ENCODE measurements at places on chromosomes 16 and 17.

DNA sequence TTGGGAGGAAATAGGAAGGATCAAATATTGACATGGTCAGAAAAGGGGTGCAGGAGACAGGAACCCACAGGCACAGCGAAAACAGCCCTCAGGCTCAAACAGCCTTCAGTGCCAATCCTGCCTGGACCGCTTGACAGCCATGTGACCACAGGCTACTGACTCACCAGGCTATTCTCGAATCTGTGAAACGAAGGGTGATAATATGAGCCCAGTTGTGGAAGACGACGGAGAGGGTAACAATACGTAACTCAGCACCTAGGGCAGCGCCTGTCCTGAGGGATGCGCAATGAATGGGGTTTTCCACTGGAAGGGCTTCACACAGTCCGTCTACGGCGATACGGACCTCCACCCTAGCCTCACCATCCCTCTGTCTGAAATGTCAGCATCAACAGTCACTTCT is 117.3 kb upstream of the RCVRN start:
- no peak for DNase-seq

DNA sequence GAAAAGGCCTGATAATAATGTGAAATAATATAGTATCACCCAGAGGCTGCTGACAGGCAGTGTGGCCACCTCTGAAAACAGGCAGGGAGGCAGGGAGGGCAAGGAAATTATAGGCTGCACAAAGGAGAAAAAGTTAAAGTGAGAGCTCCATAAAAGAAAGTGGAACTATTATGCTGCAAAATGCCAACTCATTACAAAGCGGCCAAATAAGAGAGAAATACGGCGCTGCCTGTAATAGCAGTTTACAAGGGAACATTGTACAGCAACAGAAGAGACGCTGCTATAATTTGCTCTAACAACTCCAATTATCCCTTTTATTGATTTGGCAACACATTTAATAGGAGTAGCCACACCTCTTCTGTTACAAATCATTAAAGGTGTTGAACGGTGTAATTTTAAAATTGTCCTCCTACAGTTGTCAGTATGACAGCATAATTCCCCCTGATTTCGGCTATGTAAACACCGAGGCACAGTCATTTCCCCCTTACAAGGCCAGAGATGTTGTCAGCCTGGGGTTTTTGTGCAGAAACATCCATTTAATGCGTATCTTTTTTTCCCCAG is 120.3 kb downstream of the MRM1 start:
- no peak for DNase-seq

DNA sequence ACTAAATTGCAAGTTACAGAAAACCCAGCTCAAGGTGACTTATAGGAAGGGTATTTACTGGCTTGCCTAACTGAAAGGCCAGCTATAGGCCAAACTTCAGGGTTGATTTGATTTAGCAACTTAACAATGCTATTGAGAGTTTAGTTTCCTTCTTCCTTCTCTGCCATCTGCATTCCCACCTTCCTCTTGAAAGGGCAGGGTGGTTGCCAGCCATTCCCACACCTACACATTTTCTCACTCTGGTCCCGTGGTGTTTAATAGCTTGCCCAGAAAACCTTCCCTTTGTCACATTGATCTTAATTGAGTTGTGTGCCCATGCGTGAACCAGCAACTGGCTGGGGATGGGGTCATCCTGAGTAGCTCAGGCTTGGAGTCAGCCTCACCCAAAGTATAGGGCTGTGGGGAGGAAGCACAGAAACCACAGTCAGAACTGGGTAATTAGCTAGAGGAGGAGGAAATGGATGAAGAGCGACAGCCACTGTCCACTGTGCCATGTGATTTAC is 194.7 kb downstream of the SPECC1 start:
- peak; percentile 69 for DNase-seq

DNA sequence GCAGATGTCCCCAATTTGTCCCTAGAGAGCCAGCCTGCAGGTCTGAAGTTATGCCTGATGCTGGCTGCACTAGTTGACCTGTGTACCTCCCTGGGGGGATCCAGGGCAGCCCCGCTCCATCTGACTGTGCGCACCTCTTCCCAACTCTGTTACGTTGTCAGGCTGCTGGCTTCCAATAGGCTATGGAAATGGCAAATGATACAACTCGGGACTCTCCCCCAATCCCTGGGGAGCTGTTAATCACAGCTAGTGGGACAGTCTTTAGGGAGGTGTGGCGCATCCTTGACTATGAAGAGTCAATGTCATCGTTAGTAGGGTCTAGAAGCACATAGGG is 30.1 kb downstream of the GPRC5B start:
- no peak for DNase-seq

DNA sequence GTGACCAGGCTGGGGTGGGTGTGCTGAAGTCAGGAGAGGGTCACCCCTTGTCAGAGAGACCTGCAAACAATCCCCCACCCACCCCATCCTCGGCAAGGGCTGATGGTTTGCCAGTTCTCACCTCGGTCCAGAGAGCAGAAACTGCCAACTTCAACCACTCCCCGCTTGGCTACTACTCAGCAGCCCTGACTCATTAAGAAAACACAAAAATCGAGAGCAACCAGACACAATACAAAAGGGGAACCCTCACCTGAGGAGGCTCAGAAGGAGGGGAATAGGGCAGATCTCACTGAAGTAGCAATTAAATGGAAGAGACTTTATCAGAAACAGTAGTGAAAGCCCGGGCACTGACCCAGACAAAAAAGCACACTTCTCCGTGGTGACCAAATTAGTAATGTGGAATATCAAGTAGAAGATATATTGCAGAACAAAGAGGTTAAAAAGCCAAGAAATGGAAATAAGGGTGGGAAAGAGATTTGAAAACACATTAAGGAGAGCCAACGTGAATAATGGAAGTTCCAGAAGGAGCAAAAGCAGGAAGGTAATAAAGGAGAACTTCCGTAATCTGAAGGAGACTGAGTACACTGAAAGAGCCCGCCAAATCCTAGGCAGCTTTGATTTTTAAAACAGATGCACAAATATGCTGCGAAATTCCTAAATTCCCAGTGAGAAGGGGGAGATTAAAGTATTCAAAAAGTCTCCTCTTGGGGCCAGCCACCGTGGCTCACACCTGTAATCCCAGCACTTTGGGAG is 23.6 kb downstream of the CENPV start:
- DNase-seq = no peak

- no peak for DNase-seq
Observed at GRCh38 chr17:63945784-63946439, 13.8 kb upstream of the CD79B start.

DNA sequence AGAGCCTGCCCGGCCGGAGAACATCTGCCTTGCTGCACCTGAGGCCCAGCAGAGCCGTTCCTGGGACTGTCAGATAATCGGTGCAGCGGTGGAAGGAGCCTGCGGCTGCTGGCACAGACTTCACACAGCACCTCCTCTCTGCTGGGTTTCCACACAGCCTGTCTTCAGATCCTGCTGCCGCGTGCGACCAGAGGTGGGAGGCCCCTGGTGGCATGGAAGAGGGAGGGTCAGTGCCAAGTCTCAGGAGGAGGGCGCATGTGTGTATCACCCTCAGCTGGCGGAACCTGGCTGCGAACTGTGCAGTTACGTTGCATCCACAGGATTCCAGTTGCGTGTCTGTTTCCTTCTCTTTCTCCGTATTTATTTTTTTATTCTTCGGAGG is 3.3 kb downstream of the CDK5R1 start:
- DNase-seq = no peak

GRCh38 chr17:55812323-55812722 is 61.5 kb downstream of the PCTP start:
- no peak for DNase-seq

- DNase-seq = no peak
Observed at GRCh38 chr16:3673676-3674377, 19.3 kb downstream of the DNASE1 start.

DNA sequence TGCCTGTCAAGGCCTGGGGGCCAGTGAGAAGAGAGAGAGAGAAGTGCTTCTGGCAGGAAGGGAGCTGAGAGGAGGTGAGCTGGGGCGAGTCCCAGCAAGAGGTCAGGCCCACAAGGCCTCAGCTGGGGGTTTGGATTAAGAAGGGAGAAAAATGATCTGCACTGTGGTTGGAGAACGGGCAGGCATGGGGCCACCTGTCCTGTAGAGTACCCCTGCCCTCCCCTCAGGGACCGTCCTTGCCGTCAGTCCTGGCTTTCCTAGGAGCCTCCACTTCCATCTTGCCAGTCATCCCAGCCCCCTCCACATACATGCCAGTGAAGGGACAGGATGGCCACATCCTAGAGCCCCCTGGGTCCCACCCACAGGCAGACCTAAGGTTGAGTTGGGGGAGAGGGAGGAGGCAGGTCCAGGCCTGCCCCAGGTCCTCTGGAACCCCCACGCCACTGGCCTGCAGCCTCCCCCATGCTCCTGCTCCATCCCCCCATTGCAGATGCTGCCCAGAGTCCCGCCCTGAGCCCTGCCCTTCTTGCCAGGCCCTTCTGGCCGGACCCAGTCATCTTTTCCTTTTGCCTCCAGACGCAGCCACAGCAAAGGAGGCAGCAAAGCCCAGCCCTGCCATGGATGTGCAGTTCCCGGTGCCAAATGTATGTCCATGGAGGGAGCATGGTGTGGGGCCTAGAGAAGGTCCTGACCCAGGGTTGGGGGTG is 18.9 kb downstream of the KATNB1 start:
- DNase-seq = no peak

GRCh38 chr17:42509409-42509808 is 26.6 kb upstream of the NAGLU start:
- DNase-seq = no peak

DNA sequence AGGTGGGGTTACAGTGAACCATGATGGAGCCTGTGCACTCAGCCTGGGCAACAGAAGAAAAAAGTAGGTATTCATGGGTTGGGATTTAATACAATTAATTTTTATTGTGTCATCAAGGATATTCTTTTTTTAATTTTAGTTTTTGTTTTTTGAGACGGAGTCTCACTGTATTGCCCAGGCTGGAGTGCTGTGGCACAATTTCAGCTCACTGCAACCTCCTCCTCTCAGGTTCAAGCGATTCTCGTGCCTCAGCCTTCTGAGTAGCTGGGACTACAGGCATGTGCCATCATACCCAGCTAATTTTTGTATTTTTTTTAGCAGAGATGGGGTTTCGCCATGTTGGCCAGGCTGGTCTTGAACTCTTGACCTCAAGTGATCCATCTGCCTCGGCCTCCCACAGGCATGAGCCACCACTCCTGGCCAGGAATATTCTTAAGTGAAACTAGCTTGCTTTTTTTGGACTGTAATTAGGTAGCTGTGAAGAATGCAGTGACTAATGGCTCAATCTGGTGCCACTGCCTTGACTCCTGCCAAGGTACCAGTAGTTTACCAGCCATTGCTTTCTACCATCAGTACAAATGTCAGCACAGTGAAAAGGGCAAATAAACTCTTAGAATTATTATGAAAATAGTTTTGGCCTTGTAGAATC is 4.8 kb downstream of the PPM1D start:
- no peak for DNase-seq

- DNase-seq = no peak
Observed at GRCh38 chr17:78763561-78763960, 18.5 kb downstream of the CYTH1 start.

GRCh38 chr17:3770466-3770865 is 30.5 kb downstream of the ITGAE start:
- peak; percentile 35 for DNase-seq

DNA sequence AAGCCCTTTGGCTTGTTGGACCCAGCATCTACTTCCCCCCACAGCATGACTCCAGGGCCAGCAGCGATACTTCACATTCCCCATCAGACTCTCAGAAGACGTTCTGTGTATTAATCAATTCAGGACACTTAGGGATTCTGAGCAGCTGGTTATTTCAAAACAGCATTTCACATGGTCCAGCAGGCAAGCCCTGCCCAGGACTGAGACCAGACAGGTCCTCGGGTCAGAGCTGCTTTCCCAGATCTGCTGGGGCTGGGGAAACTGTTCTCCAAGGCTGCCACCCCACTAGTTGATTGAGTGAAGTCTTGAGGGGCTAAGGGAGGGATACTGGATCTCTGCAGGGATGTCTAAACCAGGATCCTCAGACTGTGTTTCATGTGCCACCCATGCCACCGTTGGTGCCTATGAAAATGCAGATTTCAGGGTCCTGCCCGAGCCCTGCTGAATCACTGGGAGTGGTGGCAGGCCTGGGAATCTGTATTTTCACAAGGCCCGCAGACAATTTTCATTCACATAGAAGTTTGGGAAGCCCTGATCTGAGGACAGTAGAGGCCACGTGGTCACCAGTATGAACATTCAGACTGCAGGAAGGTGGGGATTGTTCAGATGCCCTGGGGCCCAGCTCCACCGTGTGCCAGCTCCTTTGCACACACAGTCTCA is 40.6 kb upstream of the CDH5 start:
- no peak for DNase-seq

DNA sequence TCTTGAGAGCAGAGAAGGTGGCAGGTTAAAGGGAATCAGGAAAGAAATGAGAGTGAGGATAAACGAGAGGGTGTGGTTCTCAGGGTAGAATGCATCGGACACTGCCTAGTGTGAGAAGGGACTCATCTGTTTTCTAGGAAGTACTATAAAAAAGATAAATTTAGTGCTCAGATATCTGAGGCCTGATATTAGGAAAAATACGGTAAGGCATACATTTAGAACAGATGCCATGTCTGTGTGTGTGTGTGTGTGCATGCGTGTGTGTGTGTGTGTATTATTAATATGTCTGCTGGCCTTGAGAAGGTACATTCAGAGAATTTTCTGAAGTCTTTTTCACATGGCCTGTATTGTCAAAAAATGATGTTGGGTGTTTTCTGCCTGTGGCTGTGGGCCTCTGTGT is 414.8 kb downstream of the MAF start:
- DNase-seq = no peak

DNA sequence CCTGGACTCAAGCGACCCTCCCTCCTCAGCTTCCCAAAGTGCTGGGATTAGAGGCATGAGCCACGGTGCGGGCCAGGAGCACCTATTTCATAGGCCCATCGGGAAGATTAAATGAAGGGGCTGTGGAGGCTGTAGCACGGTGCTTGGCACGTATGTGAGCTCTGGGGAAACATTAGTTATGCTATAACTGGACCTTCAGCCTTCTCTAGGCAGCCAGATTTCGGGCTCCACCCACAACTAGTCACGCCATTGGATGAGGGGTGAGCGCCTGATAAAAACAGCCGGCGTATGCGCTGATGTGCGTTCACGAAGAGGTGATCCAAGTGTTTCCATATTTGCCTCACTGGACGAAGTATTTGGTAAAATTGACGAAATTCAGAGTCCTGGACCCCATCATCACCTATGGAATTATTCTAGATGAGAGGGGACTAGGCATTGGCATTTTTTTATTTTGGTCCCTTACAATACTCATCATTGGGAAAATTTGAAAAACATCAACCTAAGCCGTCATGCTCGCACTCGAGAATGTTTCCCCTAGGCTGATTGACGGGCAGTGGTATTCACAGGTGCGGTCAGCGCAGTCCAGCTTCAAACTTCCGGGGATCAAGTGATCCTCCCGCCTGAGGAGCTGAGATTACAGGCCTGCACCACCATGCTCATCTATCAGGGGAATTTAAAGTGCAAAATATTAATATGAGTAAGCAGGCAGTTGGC is 1.8 kb upstream of the ANKRD11 start:
- DNase-seq = no peak

DNA sequence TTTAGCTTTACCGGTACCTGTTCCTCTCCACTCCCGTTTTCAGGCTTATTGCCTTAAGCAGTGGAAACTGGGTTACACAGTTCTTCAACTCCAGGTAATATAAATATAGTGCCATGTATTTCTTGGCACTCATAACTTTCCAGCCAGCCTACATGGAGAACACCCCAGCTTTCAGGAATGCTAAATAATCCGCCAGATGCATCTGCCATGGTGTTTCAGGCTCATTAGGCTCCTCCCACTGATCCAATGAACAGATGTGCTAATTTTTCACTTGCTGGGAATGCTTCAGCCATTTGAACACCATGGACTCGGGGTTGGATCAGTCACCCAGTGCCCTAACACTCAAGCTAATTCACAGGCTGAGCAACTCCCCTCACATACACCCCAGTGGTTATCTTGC is 4.6 kb downstream of the ANKFN1 start:
- DNase-seq = no peak

Measured in KBM-7 (cell line).